NCI-H2171 treated with DMSO at 0.1 percent for 48 hours (cell line): ENCODE measurements at places on chromosomes 2 and 18.
A peak's percentile ranks its signal among the peaks of the same experiment; 100 is the strongest.

DNA sequence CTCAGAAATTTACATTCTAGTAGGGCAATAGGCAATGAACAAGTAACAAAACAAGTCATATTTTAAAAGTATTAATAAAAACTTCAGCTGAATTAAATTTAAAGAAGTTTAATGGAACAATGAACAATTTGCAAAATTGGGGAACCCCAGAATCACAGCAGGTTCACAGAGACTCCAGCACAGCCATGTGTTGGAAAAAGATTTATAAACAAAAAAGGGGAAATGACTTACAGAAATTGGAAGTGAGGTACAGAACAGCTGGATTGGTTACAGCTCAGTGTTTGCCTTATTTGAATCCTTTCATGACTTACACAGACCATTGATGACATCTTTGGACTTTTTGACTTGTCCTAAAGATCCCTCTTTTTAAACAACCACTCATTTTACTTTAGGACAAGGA, 179.9 kb upstream of the SCN7A start:
- no peak for DNase-seq

- no peak for DNase-seq
These were observed 1.6 kb downstream of the COX7A2L start for GRCh38 chr2:42359304-42359964.

GRCh38 chr2:71477231-71477691, 23.9 kb downstream of the DYSF start:
- DNase-seq: no peak

DNA sequence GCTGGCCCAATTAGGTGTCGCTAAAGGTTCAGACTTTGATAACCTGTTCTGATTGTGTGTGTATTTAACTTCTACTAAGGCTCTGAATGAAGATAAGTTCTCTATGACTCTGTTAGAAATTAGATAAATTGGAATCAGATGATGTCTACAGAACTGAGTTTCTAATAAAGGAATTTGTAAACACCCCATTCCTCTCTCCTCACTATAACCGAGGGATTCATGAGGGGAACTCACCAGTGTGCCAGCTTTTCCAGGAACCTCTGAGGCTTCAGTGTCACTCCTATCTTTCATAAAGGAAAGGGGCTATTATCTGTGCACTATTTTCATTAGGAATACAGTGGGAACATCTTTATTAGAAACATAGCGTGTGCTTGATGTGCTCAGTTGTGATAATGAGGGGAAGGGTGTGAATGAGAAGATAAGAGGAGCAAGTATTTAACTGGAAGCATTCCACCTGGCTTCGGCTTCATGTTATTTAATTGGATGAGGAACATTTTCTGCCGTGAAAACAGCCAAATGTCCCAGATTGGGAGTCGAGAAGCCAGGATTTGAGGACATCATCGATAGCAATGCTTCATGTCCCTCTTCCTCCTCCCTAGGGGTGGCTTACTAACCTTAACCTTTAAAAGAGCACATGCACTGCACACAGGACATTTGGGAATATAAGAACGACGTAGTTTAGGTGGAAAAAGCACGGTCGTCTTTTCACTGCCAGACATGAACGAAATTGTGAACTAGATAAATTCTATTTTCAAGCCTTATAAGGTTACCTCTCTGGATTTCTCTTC, 84.8 kb upstream of the TCF4 start:
- no peak for DNase-seq

GRCh38 chr2:107064750-107065149, 178.8 kb upstream of the ST6GAL2 start:
- DNase-seq: no peak

DNA sequence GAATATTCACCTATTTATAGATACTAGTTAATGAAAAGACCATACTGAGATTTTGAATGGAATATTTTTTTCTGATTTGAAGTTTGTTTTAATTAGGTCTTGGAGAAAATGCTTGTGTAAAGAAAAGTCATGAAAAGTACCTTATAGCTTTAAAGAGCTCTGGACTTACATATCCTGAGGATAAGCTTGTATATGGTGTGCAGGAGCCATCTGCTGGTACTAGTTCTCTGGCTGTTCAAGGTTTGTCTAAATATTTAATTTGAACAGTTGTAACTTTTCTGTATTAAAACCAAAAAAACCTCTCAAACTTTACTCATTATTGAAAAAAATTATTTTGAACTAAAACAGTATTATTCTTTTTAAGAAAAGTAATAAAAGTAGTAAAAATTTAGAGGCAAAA, 50.1 kb downstream of the UBR3 start:
- peak; percentile 28 for DNase-seq

DNA sequence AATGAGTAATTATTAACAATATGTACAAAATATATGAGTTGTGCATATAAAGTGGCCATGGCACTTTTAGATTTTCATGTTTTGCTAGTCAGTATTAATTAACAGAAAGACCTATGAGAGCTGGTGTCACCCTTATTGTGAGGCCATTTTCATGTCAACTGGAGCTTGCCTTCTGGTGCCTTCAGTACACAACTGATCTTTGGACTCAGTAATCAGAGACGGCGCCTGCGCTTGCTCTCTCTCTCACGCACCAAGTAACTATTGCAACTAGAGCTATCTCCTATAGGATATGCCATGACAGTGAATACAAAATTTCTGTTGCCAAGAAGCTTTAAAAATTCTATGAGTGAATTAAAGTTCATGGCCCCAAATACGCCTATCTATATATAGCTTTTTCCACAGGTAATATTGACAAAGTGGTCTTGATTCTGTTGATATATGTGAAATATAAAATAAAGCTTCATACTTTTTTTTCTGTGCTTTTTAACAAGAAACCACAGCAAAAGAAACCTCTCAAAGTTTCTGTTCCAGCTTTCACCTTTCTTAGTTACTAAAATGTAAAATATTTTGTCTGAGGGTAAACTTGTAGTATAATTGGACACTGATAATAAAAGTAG, 2.9 kb downstream of the SERTAD2 start:
- DNase-seq: no peak

DNA sequence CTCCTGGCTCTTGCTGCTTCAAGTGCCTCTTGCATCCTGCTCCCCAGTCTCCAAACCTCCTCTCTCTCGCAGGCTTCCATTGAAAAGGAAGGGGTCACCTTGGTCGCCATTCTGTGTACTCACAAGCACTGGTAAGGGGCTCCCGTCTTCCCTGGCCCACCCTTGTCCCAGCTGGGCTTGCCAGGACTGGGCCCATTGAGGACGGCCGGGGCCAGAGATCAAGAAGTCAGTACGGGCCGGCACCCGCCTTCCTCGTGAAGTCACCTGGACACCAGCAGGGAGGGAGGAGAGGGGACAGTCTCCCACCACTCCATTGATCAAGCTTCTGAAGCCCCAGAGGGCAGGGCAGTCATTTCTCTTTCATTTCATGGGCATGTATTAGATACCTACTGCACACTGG, 16.0 kb upstream of the CATIP start:
- DNase-seq: no peak

DNA sequence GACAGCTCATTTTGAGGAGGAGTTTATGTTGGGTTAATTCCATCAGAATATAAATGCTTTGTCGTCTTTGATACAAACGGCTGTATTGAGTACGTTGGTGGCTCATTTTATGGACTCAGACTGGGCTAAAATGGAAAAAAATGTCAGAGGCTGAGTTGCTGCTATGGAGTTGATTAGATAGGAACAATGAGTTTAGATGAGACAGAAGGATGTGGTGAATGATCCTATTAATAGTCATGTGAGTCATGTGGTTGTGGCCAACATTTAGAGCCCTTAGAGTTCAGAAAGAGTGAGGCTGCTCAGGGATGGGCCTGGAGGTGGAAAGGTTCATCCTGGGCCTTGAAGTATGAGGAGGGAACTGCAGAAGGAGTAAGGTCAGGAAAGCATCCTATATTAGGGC, 434.2 kb downstream of the MEIS1 start:
- DNase-seq: no peak

GRCh38 chr2:66984864-66985263, 412.3 kb upstream of the ETAA1 start:
- DNase-seq: no peak

- no peak for DNase-seq
These were observed 33.7 kb upstream of the NPAS2 start for GRCh38 chr2:100786297-100786658.

DNA sequence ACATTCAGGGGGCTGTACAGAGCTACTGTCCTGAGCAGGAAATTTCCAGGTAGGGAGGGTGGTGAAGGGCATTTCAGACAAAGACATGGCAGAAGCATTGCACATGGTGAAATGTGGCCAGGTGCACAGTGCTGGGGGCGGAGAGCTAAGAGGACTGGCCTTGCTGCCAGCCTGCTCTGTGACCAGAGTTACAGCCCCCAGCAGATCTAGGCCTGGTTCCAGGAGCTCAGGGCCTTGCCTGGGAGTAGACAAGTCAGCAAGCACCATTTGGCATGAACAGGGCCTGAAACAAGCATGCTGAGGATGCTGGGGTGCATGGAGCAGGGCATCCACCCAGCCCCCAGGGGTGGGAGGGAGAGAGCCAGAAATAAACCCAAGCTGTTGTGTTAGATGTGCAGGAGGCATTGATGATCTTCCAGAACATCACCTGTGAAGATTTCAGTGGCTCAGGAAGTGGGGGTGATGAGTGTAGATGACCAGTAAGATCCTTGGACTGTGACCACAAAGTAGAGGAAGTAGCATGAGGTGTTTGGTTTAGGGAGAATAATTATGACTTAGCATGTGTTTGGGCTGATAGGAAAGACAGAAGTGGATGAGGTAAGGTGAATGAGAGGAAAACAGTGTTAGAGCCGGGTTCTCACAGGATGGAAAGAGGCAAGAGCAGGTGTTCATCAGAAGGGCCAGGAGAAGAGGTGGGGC, 61.1 kb downstream of the COA5 start:
- no peak for DNase-seq

DNA sequence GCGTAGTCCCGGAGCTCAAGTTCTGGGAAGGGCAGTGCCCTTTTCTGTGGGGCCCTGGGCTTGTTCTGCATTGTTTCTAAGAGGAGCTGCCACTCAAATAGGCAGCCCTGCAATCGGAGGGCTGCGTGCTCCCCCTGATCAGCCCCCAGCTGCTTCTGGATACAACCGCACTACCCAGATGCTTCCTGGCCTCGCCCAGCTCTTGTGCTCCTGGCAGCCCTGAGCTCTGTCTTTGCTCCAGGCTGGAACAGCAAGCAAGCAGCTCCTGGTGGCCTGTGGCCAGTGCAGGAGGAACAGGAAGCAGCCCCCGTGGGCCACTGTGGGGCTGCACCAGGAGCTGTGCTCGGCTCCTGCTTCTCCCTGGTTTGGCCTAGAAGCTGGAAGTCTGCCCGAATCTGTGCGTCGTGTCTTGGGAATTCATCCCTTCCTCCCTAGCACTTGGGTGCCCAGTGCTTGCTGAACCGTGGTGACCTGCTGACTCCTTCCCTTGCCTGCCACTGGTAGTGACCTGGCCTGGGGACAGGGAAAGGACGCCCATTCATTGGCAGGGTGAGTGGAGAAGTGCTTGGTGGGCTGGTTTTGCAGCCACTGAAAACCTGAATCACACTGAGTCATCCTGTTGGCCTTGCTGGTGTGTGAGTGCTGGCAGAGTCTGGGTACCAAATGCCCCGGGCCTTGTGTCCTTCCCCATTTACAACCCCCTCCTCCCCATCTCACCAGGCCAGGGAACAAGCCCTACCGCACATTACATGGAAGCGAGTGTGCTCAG, 27.3 kb upstream of the NTSR2 start:
- DNase-seq: peak; percentile 35

GRCh38 chr2:146623771-146624170, 1221.1 kb upstream of the ACVR2A start:
- no peak for DNase-seq

DNA sequence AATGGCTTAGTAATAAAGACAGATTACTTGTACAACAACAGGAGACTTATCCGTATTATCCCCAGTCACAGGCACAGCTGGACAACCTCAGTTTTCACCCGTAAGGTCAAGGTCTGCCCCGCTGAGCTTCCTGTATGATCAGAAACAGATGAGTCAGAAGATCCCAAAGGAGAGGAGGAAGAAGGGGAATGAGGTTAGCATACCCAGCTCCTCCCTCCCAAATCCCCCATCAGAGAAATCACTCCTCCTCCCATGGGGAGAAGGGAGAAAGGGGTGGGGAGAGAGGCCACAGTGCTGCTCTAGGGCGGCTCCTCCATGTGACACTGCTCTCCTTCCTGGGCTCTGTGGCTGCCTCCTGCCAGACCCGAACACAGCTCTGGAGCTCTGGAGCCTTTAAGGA, 53.8 kb upstream of the SPTBN1 start:
- DNase-seq: no peak

DNA sequence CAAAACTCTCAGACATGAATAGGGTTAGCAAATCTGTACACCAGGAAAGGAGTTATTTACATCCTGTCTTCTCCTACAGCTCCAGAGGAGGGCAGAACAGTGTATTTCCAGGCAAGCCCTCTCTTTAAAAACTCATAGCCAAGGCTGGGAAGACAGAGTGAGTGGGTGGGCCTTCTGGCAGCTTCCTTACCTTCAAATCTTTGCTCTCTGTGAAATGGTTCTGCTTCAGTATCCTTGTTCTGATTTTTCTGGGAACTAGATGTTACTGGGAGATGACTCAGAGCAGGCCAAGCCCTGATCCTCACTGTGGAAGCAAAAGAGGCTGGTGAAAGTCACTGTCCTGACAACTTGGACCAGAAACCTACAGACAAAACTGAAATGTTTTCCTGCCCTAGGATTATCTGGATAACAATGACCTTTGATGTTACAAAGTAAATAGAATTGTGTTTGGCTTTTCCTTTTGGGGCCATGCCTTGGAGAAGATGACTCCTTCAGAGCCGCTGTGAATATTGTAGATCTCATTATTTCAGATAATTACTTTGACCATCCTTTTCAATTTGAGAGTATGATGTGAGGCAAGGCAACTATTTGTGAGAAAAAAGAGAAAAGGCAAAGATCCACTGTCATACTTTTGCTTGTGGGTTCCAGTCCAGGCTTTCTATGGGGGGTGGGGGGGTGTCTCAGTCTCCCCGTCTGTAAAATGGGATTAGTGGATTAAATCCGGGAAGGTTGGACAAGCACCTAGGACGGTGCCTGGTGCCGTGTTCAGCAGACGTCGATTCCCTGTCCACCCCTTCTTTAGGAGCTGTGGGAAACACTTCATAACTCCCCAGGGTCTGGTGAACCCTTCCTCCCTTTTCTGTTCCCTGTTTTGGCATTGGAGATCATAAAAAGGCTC, 644 bp upstream of the QPCT start:
- DNase-seq: no peak

- DNase-seq: no peak
These were observed 2015.7 kb upstream of the LRRTM1 start for GRCh38 chr2:82320296-82320695.

- DNase-seq: no peak
These were observed 16.5 kb downstream of the ELMOD3 start for GRCh38 chr2:85371045-85371444.
